ENCODE measurements at places on chromosomes 16 and 17.

DNA sequence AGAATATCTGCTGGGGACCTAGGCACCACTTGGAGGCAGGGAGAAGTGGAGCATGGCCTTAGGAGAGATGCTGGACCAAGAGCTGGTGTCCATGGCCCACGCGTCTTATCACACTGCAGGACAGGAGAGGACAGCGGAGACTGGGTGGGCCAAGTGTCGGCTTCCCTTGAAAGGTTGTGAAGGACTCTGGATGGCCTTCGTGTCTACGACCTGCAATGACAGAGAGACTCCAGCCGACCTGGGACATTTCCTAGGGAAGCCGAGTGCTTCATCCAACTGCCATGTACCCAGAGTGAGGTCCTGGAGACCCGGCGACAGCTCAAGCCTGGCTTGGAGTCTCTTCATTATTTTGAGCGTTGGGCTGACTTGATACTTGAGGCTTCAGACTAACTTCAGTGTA is 20.5 kb downstream of the C1QTNF1 start:
- DNase-seq = no peak

- no peak for DNase-seq
Observed at GRCh38 chr16:12874186-12874585, 27.2 kb upstream of the SHISA9 start.

GRCh38 chr16:88195269-88195705 is 187.5 kb upstream of the ZNF469 start:
- no peak for DNase-seq

DNA sequence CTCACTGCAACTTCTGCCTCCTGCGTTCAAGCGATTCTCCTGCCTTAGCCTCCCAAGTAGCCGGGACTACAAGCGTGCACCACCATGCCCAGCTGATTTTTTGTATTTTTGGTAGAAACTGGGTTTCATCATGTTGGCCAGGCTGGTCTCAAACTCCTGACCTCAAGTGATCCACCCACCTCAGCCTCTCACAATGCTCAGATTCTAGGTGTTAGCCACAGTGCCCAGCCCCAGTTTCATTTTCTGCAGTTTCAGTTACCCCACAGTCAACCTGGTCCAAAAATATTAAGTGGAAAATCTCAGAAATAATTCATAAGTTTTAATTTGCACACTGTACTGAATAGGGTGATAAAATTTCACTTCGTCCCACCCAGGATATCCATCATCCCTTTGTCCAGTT is 28.7 kb downstream of the KNOP1 start:
- no peak for DNase-seq

GRCh38 chr16:65867276-65867960 is 499.1 kb upstream of the CDH5 start:
- DNase-seq = no peak

GRCh38 chr16:88130681-88131080 is 179.4 kb downstream of the BANP start:
- no peak for DNase-seq

GRCh38 chr17:59712862-59713261 is 5.4 kb downstream of the VMP1 start:
- DNase-seq = no peak

DNA sequence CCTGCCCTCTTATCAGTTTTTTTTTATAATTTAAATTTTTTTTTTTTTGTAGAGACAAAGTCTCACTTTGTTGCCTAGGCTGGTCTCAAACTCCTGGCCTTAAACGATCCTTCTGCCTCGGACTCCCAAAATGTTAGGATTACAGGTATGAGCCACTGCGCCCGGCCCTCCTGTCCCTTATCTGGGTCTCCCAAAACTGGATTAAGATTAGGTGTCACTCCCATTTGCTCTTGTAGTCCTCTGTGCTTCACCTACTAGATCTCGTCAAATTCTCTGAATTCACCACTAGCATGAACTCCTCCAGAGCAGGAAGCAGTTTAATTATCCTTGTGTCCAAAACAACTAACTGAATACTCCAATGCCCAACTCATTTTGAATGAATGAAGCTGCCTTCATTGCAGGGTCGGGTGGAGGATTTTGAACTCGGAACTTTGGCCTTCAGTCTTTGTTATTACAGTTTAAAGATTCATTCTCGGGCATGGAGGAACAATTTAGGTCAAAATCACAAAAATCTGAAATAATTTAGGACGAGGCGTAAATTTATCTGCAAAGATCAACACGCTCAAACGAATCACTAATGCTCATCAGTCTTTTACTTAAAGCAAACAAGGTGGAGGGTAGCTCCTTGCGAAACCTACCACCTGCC is 802 bp upstream of the ATXN2L start:
- DNase-seq = no peak

- DNase-seq = no peak
Observed at GRCh38 chr16:72131036-72131435, 37.4 kb downstream of the DHX38 start.

DNA sequence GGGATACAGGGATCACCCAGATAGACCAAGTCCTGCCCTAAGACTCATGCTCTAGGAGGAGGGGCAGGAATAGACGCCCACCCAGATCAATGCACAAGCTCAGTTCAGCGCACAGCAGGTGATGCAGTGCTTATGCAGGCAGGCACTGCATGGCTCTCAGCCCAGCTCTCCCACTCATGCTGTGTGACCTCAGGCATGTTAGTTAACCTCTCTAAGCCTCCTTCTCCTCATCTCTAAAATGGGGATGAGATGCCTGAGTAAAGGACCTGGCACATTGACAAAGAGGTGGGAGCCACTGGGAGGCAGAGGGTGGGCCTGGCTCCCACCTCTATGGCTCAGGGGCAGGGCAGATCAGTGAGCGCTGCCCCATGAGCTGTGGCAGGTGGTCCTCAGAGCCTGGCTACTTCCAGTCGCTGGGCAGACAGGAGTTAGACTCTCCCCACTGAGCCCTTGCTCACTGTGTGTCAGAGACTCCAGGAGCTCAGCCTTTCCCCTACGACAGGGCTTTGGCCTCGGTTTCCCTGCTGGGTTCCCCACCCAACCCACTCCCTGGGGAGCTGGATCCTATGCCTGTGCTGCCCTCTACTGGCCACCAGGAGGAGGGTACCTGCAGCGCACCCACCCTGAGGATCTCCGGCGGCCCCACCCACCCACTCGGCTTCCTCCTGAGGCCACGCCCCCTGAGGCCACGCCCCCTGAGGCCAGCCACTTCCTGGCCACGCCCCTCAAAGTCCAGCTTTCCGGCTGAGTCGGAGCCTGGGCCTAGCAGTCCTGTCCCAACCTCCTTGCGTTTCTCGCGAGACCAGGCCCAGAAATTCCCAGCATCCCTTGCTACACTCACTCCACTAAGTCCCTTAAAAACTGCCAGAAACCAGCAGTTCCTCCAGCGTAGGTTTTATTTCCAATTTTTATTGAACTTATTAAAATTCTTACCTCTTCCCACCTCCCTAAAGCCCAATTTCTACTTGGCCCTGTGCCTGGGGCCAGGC is 196.1 kb downstream of the GSG1L start:
- peak; percentile 24 for DNase-seq

- no peak for DNase-seq
Observed at GRCh38 chr16:72902206-72902605, 145.7 kb downstream of the ZFHX3 start.

- no peak for DNase-seq
Observed at GRCh38 chr16:9817586-9817985, 364.6 kb downstream of the GRIN2A start.

- no peak for DNase-seq
Observed at GRCh38 chr17:77804796-77805426, 153.6 kb upstream of the TNRC6C start.

GRCh38 chr17:69232650-69233049 is 4.0 kb upstream of the ABCA10 start:
- DNase-seq = no peak

- no peak for DNase-seq
Observed at GRCh38 chr17:59347975-59348391, 16.5 kb downstream of the YPEL2 start.

DNA sequence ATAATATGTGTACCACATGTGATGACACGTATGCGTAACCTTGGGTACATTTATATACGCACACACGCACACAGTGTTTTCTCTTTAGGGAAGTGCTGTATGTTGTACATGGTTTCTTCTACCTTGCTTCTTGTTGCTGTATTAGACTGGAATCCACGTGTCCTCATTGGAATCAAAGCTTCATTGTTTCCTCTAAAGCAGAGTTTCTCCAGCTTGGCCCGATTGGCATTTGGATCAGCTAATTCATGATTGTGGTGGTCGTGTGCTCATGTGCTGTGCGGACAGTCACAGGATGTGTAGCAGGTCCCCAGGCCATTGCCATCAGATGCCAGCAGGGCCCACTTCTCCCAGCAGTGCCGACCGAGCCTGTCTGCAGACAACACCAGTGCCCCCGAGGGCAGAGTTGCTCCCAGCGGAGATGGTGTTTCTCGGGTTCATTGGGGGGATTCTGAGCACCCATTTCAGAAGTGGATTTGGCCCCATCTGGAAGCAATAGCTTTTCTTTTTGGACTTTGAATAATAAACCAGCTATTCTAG is 148.4 kb downstream of the RPTOR start:
- DNase-seq = no peak

- no peak for DNase-seq
Observed at GRCh38 chr16:35339337-35339736, 1879.9 kb downstream of the TP53TG3F start.

DNA sequence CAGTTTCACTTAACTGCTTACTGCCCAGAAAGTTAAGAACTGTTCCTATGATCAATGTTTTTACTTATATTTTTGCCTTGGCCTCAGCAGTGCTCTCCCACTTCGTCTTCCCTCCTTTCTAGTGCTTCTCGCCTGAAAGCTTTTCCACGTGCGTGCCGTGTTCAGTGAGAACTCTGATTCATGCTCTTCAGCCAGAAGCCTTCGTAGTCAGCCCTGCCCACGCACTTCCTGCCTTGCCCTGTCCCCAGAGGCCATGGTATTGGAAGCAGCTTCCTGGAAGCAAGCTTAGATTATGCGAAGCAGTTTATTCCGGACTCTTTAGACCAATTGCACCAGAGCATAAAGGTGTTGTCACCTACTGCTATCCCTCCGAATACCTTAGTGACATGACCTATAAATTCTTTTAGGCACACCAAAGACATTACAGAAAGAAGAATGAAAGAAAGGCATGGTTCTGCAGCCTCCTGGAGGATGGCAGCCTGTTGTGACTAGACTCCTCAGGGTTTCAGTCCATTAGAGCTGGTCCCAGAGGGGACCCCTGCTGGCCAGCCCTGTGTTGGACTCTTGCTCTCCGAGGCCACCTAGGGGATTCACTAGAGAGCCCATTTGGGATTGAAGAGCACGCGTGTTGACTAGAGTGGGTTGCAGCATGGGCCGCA is 105.2 kb downstream of the RPTOR start:
- DNase-seq = peak; percentile 20

- DNase-seq = no peak
Observed at GRCh38 chr17:82112181-82112913, 14.3 kb upstream of the FASN start.

- DNase-seq = no peak
Observed at GRCh38 chr16:58497468-58497867, 2.5 kb upstream of the NDRG4 start.

DNA sequence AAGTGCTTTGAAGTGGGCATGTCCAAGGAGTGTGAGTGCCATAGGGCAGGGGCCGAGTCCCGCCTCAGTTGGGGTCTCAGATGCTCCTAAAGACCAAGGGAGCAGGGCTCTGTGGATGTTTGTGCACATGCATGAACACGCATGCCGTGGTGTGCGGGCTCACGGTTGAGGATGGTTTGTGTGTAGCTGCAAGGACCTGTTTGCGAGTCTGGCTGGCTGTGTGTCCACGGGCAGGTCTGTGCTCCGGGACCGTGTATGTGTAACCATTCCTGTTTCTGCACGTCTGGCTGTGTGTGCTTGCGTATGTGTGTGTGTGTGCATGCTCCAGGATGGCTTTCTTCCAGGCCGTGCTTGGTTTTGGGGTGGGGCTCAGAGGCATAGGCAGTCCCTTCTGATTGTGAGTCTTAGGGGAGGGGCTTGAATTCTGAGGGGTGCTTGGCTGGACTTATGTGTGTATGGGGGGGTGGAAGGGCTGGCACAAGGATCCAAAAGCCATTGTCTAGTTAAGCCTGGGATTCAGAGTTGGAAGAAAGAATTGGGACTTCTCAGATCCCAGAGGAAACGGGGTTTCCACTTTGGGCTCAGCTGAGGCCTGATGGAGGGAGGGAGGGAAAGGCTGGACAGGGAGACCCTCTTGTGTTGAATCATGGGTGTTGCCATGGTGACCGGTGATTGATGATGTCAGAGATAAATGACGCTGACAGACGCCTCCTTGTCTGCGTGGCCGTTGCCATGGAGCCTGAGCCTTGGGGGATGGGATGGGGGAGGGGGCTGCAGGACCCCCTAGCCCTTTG is 14.4 kb downstream of the GJD3 start:
- no peak for DNase-seq

DNA sequence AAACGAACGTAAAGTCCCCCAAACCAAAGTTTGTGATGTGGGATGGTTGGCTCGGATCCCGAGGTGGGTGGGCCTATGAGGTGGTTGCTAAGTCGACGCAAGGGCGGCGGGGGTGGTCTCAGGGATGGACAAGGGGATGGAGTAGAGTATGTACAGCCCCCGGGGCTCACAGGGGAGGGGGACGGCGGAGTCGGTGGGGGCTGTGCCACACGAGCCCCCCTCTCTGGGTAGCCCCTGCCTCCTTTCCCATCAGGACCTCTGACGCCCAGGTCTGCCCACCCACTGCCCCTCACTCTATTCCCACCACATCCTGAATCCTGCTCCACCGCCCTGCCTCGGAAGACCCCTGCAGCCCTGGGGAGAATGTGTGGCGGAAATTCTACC is 15.2 kb downstream of the IL34 start:
- DNase-seq = no peak

DNA sequence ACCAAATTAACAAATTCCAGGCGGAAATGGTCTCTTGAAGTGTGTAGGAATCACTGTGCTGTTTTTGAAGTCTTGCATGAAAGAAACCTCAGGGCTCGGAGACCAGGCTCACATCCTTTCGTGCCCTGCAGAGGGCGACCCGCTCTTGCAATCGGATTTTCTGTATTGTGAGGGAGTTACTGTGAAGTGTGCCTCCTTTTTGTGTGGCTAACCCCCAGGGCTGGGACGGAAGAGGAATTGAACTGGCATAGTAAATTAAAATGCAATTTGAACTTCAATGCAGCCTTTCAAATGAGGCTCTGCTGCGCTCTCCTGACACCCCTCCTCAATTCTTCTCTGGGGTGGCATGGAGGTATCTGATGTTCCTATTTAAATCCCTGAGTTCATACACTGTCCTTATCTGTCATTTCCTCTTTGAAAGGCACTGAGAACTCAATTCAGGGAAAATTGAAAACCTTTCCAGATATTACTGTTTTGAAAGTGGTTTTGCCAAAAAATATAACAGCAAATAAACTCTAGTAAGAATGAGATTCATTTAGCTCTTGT is 51.5 kb upstream of the MGAT5B start:
- DNase-seq = peak; percentile 24

Measured in stimulated activated CD8-positive, alpha-beta memory T cell treated with anti-CD3 and anti-CD28 coated beads, Interleukin-15, amount 100 ng/mL, for 1 hour (primary cell).